ENCODE measurements at places on chromosomes 3 and 15. TPM values are rescaled to one million over a fixed set of nuclear protein-coding genes. Genes with fewer than 3 reads are reported as not detected.

The DNAJC17 gene
- total RNA-seq: 35.0 TPM

GRCh38 chr3:183108001-183108449, 8.7 kb upstream of the MCCC1 start:
- no peaks in the 10 kb centered on the region for H3K4me1 ChIP-seq
- DNase-seq: no peak
- no peak overlapping the region for H3K4me3 ChIP-seq
- H3K36me3 ChIP-seq: no peaks in the 10 kb centered on the region
- no peak overlapping the region for H3K27ac ChIP-seq
- H3K27me3 ChIP-seq: no peaks in the 10 kb centered on the region

The RTP2 gene
- not detected for total RNA-seq

DNA sequence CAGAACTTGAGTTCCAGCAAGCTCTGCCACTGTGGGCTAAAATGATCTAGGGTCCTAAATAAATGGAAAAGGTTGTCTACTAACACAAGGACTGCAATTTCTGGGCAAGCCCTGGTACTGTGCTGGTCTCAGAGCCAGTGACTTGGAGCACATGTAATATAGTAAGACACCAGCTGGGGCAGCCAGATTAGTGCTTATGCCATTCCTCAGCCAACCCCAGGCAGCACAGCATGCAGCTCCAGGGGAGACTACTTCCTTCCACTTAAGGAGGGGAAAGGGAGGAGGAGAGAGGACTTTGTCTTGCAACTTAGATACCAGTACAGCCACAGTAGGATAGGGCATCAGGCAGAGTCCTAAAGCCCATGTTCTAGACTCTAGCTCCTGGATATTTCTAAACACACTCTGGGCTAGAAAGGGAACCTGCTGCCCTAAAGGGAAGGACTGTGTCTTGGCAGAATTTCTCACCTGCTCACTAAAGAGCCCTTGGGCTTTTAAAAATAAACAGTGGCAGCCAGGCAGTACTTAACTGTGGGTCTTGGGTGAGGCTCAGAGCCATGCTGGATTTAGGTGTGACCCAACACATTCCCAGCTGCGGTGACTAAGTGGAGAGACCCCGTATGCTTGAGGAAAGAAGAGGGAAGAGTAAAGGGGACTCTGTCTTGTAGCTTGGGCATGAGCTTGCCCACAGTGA, 223.7 kb upstream of the BCHE start:
- no peaks in the 10 kb centered on the region for H3K27me3 ChIP-seq
- H3K27ac ChIP-seq: no peak overlapping the region
- DNase-seq: peak; percentile 46
- H3K4me1 ChIP-seq: peaks cover 5% of the 10 kb centered on the region

DNA sequence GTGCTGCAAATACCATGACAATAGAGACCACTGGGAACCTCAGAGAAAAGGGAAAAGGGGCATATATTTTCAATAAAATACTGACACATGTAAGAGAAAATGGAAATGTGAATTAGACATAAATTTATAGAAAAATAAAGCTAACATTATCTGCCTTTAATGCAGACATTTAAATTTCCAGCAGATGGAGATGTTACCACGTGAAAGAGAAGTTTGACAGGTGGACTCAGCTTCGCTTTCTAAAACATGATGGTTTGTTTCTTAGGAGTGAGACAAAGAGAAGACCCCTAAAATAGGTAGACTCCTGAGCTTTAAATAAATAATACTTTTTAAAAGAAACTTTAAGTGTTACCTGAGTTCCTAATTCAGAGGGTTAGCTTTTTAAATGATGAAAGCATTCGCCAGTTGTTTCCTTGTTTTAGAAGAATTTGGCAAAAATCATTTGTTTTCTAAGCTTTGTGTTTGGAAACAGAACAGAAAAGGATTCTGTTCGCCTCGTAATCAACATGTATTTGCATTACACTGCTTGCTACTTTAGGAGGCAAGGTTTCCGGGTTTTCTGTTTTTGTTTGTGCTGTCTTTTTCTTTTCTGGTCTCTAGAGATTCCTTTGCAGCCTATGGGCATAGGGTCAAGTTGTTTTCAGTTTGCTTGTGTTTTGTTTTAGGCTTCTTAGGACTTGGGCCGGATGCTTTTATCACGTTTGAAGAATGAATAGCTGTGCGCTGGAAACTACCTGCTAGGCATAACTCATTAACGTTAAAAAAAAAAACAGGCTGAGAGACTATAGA, 271.4 kb downstream of the THSD4 start:
- DNase-seq: peak; percentile 94
- H3K27me3 ChIP-seq: no peaks in the 10 kb centered on the region
- peak overlapping the region; percentile 85 for H3K27ac ChIP-seq
- H3K4me1 ChIP-seq: peaks cover 48% of the 10 kb centered on the region
- no peaks in the 10 kb centered on the region for H3K36me3 ChIP-seq
- no peak overlapping the region for H3K4me3 ChIP-seq

The SLC22A14 gene
- not detected for total RNA-seq

DNA sequence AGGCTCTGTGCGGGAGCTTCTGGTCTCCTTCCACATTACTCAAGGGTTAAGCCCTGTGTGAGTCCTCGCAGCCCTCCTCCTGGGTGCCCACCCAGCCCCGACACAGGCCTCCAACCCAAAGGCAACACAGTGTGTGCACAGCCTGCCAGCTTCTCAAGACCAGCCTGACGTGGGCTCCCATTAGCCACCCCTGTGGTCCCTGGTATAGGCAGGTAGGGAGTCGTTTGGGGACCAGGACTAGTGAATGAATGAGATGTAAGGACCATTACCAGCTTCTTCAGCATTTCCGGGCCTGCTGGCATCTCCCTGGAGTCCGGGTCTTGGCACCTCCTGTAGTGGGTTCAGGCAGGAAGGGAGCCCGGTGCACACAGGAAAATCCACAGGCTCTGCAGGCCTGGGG, 20.2 kb upstream of the PLXNA1 start:
- H3K27ac ChIP-seq: no peak overlapping the region
- no peaks in the 10 kb centered on the region for H3K4me1 ChIP-seq
- no peak for DNase-seq

The RPS17 gene
- 1,741 TPM for total RNA-seq

The AADACL2 gene
- total RNA-seq: not detected

DNA sequence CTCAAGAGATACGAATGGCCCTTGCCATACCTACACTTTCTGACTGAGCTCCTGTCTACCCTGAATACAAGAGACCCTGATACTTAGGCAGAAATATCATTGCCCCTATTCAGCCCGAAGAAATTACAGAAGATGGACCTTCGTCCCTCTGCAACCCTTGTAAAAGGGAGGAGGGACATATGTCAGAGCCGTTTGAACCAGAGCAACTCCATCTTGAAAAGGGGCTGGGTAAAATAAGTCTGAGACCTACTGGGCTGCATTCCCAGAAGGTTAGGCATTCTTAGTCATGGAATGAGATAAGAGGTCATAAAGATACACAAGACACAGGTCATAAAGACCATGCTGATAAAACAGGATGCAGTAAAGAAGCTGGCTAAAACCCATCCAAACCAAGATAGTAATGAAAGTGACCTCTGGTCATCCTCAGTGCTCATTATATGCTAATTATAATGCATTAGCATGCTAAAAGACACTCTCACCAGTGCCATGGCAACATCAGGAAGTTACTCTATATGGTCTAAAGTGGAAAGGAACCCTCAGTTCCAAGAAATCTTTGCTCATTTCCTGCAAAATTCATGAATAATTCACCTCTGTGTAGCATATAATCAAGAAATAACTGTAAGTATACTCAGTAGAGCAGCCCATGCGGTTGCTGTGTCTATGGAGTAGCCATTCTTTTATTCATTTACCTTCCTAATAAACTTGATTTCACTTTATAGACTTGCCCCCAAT, 49.7 kb upstream of the GPD1L start:
- H3K36me3 ChIP-seq: no peaks in the 10 kb centered on the region
- no peak for DNase-seq
- no peak overlapping the region for H3K4me3 ChIP-seq

- no peaks in the 10 kb centered on the region for H3K4me1 ChIP-seq
- no peak overlapping the region for H3K27ac ChIP-seq
These were observed 127.9 kb downstream of the CD47 start for GRCh38 chr3:107962946-107963345.

- no peaks in the 10 kb centered on the region for H3K27me3 ChIP-seq
- H3K27ac ChIP-seq: no peak overlapping the region
- no peak for DNase-seq
- H3K4me1 ChIP-seq: no peaks in the 10 kb centered on the region
- no peak overlapping the region for H3K4me3 ChIP-seq
These were observed 149.3 kb downstream of the RPLP1 start for GRCh38 chr15:69601711-69602504.

The USP3 gene
- total RNA-seq: 22.5 TPM

DNA sequence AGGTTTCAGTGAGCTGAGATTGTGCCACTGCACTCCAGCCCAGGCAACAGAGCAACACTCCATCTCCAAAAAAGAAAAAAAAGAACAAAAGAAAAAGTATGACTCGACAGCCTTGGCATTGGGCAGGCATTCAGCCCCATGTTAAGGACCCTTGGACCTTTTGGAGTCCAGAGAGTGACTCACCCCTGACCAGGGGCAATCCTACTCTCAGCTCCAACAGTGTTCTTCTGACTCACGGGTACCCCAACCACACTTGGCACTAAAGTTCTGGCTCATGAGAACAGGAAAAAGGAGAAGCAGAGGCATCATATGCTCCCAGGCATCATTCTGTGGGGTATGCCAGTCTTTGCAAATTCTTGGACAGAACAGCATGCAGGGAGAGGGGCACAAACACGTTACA, 252.4 kb upstream of the HES1 start:
- no peak for DNase-seq
- H3K4me3 ChIP-seq: no peak overlapping the region
- H3K27me3 ChIP-seq: no peaks in the 10 kb centered on the region
- H3K36me3 ChIP-seq: no peaks in the 10 kb centered on the region

The ITIH4 gene
- 1.4 TPM for total RNA-seq

DNA sequence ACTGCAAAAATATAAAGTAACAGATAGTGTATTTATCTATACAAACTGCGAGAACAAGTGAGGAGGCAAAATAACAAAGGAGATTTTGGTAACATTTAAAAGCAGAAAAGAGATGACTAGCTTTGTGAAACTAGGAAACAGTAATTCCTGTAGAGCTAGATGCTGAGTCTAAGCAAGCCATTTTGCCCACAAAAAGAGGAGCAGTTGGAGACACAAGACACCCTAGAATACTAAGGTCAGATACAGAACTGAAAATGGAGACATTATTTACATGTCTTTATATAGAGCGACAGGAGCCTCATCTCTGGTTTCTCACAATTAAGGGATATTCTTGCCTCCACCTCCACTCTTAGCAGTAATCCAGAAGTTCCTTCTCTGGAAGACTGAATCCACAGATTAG, 732.4 kb upstream of the GBE1 start:
- H3K27ac ChIP-seq: no peak overlapping the region
- no peak for DNase-seq
- H3K4me1 ChIP-seq: no peaks in the 10 kb centered on the region
- no peaks in the 10 kb centered on the region for H3K36me3 ChIP-seq
- H3K27me3 ChIP-seq: no peaks in the 10 kb centered on the region

- DNase-seq: no peak
- H3K36me3 ChIP-seq: no peaks in the 10 kb centered on the region
- H3K4me1 ChIP-seq: peaks cover 24% of the 10 kb centered on the region
- no peak overlapping the region for H3K27ac ChIP-seq
- peaks cover 18% of the 10 kb centered on the region for H3K27me3 ChIP-seq
These were observed 2.0 kb downstream of the NRROS start for GRCh38 chr3:196641333-196642054.

- H3K4me3 ChIP-seq: peak overlapping the region; percentile 36
- DNase-seq: peak; percentile 95
- H3K4me1 ChIP-seq: peaks cover 7% of the 10 kb centered on the region
- H3K27me3 ChIP-seq: no peaks in the 10 kb centered on the region
These were observed 461.5 kb upstream of the PPP2R3A start for GRCh38 chr3:135503760-135504686.

GRCh38 chr3:151268267-151269235, 9.8 kb downstream of the P2RY14 start:
- DNase-seq: no peak
- no peaks in the 10 kb centered on the region for H3K36me3 ChIP-seq
- no peak overlapping the region for H3K4me3 ChIP-seq

DNA sequence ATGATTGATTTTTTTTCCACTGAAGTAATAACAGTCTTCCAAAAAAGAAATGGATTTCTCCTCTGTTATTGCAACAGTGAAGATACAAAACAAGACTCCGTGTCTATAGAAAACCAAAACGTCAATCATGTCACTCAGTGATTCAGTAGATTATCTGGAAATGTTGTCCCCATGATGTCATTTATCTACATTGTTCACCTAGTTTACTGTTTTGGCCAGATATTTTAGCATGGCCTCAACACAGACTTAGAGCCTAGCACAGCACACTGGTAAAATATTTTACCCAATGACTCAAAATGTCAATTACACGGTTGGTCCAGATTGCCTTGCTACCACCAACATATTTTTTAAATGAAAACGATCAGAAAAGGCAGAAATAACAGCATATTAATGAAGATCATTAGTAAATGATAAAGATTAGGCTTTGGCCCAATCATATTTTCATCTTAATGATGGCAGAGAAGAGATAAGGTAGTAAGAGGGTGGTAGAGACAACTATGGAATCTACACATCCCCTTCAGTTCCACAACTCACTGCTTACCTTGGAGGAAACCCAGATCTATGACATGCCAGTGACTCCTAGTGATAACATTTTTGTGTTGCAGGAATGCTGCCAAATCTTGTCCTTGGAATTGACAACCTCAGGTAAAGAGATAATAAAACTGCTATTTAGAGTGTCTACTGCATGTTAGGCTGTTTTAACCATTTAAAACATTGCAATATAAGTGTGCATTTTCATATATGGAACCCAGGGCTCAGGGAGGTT, 347.7 kb upstream of the ARPP21 start:
- H3K27ac ChIP-seq: no peak overlapping the region
- H3K4me1 ChIP-seq: no peaks in the 10 kb centered on the region
- no peaks in the 10 kb centered on the region for H3K27me3 ChIP-seq

- no peaks in the 10 kb centered on the region for H3K4me1 ChIP-seq
- no peaks in the 10 kb centered on the region for H3K36me3 ChIP-seq
- H3K27ac ChIP-seq: no peak overlapping the region
- no peak overlapping the region for H3K4me3 ChIP-seq
- no peak for DNase-seq
These were observed 2.5 kb downstream of the SLC28A1 start for GRCh38 chr15:84886984-84887299.

The ZNF660 gene
- 6.1 TPM for total RNA-seq

- no peaks in the 10 kb centered on the region for H3K27me3 ChIP-seq
- H3K27ac ChIP-seq: no peak overlapping the region
- no peak overlapping the region for H3K4me3 ChIP-seq
- DNase-seq: peak; percentile 65
- peaks cover 6% of the 10 kb centered on the region for H3K4me1 ChIP-seq
These were observed 322.3 kb downstream of the CNTN4 start for GRCh38 chr3:2420919-2421318.

DNA sequence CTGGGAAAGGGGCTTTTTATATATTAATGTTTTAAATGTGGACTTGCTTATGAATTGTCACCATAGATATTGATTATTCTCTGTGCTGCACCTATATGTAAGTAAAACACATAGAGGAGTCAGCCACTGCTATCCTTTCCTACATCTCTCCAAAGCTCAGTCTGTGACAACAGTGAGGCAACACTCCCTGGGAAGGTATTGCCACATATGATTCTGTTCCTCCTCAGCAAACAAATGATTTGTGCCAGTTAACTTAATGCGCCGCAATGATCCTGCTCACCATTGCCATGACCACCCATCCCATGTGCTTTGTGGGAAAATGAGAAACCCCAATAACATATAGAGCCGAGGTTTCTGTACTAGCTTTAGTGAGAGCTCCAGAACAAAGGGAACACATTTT, 75.1 kb upstream of the FBN1 start:
- DNase-seq: no peak
- H3K4me3 ChIP-seq: no peak overlapping the region
- no peaks in the 10 kb centered on the region for H3K27me3 ChIP-seq
- no peaks in the 10 kb centered on the region for H3K4me1 ChIP-seq
